Nucleus accumbens (tissue), 56 donors: ENCODE measurements at places on chromosomes 5 and 9.

- no peak for DNase-seq
Observed at GRCh38 chr5:151707567-151707966, 20.9 kb upstream of the SPARC start.

GRCh38 chr9:100575765-100576386, 2.0 kb upstream of the CAVIN4 start:
- no peak for DNase-seq

DNA sequence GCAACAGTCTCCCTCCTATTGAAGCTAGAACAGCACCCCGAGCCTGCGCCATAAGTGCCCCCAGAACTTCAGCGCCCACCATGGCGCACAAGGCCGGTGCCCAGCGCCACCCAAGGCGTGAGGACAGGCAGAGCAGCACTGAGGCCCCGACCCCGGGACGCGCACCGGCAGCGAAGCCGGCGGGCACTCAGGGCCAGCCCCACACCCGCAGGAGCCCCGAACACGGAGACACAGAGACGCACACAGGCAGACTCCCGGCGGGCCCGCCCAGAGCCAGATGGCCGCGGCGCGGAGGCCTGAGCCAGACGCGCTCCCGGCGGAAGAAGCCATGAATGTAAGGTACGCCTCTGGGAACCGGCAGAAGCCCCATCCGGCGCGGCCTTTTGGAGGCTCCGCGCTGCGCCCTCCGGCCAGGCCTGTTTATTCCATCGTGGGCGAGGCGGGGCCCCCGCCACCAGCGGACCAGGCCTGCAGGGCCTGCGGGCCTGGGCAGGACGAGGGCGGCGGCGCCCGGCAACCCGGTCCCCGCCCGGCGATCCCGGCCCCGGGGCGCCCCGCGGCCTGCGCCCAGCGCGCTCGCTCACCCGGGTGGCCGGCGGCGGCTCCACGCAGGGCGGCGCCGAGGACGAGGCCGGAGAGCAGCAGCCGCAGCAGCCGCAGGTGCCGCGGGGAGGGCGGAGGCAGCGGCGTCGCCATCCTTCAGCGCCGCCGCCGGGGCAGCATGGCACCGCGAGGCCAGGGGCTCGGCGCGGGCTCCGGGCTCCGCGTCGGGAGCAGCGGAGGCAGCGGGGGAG, 486 bp downstream of the NPDC1 start:
- DNase-seq: no peak

GRCh38 chr9:114150608-114151007, 4.7 kb upstream of the COL27A1 start:
- DNase-seq: no peak

DNA sequence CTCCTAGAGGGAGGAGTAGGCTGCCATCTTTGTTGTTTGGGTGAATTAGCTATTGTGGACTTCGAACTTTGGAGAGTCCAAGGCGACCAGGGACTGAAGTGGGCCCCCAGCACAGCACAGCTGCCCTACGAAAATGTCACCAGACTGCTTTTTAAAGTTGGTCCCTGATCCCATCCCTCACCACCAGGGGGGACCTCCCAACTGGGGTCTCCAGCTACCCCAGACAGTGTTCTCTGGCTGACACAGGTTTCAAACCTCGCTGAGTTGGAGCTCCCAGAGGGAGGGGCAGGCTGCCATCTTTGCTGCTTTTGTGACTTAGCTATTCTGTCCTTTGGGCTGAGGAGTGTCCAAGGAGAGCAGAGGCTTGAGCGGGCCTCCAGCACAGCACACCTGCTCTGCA, 45.7 kb upstream of the ADRB2 start:
- no peak for DNase-seq

- no peak for DNase-seq
Observed at GRCh38 chr9:124286292-124286931, 28.7 kb downstream of the NEK6 start.

- no peak for DNase-seq
Observed at GRCh38 chr5:150694612-150695011, 6.2 kb downstream of the RBM22 start.
